Left lung (tissue), 14 donors: ENCODE measurements at places on chromosomes 3 and 15.

DNA sequence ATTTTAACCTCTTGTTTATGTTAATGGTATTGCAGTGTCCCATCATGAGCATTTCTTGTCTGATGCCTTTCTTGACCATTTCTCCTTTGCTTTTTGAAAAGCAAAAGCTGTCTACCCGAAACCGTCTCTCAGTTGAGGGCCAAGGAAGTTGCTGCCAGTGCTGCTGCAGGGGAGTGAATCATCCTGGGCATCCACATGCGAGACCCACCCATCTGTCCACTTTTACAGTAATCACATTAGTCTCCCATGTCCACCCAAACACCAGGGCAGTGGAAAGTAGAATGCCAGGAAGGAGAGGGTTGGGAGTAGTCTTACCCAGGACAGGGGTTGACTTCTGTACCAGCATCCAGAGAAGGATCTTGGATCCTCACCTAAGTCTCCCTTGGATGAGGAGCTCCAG is 48.6 kb upstream of the TEX264 start:
- DNase-seq = no peak

DNA sequence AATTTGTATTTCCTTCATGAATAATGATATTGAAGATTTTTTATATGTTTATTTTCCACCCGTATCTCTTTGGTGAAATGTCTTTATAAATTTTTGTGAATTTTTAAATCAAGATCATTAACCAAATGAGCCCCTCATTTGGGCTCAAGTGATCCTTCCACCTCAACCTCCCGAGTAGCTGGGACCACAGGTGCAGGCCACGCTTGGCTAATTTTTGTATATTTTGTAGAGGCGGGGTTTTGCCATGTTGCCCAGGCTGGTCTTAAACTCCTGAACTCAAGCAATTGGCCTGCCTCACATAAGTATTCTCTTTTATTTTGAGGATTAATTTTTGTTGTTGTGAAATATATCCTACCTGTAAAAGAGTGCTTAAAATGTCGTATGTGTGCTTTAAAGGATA is 4.9 kb downstream of the BBS4 start:
- DNase-seq = no peak

GRCh38 chr3:194556086-194557056 is 69.6 kb upstream of the ATP13A3 start:
- no peak for DNase-seq

DNA sequence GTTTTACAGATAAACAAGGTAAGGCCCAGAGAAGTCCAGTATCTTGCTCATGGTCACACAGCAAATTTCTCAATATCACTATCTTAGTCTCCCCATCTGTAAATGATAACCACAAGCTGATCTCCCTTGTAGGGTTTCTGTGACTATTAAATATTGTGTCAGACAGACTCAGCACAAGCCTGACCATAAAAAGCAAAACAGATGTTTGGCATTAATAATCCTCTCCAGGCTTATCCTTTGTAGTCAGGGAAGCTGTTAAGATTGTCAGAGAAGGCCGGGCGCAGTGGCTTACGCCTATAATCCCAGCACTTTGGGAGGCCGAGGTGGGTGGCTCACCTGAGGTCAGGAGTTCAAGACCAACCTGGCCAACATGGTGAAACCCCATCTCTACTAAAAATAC is 173.2 kb upstream of the PRICKLE2 start:
- no peak for DNase-seq

DNA sequence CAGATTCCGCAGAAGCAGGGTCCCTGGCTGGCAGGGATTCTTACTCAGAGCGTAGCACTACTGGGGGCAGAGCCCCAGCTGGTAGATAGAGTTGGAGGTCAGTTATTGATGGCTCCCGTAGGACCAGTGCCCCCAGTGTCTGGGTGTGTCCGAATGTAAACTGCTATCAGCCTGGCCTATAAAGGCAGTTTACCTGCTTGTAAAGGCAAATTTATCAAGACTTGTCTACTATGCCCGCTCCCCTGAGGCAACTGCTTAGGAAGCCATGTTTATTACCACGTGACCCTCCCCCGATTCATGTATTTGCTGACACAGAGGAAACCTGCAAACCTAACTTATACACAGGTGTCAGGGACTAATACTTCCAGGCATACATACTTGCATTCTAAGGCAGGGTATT is 607 bp upstream of the PPP1R14D start:
- no peak for DNase-seq

- DNase-seq = no peak
Measured at GRCh38 chr3:38528457-38528856, 32.3 kb downstream of the EXOG start.

- DNase-seq = no peak
Measured at GRCh38 chr15:43948691-43949325, 122.0 kb downstream of the WDR76 start.

DNA sequence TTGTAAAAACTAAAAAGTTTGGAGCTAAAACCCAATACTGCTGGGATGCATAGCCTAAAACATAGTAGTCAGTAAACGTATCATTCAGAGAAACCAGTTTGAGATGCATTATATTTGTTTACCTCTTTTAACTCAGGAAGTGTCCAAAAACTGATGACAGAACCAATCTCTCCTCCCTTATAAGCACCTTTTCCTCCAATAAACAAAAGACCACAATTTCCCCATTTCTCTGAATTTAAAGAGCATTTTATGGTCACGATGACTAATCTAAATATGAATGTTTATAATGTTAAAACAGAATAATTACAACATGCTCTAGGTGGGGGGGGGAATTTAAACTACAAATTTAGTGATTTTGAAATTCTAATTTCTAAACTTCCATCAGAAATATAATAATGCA is 58.5 kb downstream of the CEP63 start:
- no peak for DNase-seq

DNA sequence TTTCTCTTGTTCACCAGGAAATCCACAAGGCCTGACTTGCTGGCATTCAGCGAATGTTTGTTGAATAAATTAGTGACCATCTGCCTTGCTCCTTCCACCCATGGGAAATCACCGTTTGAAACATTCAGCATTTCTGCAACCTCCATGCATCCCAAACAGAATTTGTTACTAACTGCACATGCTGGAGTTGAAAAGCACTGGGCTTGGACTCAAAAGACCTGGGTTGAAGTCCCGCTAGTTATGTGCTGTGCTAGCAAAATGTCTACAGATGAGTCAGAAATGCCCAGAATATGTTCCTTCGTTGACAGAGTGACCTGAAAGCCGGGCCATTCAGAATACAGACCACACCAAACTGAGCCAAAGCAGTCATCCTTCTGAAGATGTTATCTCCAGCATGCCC is 144.6 kb downstream of the ALDH1A2 start:
- no peak for DNase-seq

DNA sequence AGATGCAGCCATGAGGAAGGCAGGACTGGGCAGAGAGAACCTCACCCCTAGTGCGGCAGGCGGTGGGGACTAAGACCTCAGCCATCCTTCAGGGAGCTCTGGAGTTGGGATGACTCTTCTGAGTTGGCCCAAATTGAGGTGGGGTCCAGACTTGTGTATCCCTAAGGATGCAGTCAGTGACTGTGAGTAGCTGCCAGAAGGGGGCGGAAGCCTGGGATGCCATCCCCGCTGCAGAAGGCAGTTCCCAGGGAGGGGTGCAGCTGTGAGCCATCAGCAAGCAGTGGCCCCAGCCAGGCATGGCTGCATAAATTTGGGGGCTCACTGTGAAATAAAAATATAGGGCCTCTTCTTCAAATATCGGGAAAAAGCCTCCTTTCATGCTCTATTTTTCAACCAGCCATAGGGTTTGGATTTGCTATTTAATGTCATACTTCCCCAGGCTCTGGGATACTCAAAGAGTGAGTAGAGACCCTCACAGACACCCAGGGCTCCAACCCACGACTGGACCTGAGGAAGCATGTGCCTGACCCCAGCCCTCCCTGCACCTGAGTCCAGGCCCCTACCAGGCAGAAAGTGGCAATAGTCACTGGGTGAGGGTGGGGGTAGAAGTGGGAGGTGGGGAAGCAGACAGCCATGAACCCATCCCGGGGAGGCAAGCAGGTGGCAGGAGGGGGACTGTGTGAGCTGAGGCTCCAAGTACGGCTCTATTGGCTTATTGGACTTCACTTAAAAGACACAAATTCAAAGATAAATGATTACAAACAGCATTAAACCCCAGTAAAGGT is 30.5 kb downstream of the GRK7 start:
- DNase-seq = no peak

GRCh38 chr3:141851411-141851810 is 25.0 kb upstream of the ATP1B3 start:
- no peak for DNase-seq

- no peak for DNase-seq
Measured at GRCh38 chr3:126746395-126747177, 42.5 kb downstream of the CHCHD6 start.

GRCh38 chr3:192901435-192901834 is 16.2 kb downstream of the MB21D2 start:
- DNase-seq = no peak

- no peak for DNase-seq
Measured at GRCh38 chr3:141269961-141270360, 38.3 kb downstream of the PXYLP1 start.

DNA sequence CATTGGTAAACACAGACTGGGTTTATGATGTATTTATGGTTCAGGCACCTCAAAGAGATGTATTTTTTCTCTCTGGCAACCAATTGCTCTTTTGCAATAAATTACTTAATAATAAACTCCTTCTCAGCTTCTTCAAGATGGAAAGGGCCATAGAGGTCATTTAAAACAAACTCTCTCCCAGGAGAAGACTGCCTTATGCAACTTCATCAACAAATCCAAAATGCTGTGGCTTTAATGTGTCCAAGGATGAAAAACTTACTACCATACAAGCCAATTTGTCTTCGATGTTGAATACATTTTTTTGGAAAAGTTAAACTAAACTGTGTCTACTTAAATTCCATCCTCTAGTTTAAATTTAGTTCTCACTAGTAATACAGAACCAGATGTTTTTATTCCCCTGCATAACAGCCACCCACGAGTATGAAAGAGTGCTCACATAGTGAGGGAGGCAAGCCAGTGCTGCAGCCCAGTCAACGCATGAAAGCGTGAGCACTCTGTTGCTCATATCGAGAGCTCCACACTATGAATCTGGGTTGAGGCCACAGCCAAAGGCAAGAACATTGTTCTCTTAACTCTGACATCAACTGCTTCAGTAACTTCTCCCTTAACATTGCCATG is 761.3 kb upstream of the GRM7 start:
- no peak for DNase-seq

GRCh38 chr15:99127773-99128172 is 22.9 kb downstream of the SYNM start:
- no peak for DNase-seq

DNA sequence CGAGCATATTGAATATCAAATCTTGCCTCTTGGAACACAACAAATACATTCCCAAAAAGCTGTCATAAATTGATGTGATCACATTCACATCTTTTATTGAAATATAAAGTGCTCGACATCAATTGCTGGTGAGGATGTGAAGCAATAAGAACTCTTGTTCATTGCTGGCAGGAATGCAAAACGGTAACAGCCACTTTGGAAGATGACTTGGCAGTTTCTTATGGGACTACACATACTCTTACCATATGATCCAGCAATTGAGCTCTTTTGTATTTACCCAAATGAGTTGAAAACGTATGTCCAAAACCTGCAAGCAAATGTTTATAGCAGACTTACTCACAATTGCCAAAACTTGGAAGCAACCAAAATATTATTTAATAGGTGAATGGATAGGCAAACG is 234.9 kb downstream of the CACNA2D3 start:
- no peak for DNase-seq

- DNase-seq = no peak
Measured at GRCh38 chr3:54660714-54661132, 267.1 kb downstream of the LRTM1 start.

DNA sequence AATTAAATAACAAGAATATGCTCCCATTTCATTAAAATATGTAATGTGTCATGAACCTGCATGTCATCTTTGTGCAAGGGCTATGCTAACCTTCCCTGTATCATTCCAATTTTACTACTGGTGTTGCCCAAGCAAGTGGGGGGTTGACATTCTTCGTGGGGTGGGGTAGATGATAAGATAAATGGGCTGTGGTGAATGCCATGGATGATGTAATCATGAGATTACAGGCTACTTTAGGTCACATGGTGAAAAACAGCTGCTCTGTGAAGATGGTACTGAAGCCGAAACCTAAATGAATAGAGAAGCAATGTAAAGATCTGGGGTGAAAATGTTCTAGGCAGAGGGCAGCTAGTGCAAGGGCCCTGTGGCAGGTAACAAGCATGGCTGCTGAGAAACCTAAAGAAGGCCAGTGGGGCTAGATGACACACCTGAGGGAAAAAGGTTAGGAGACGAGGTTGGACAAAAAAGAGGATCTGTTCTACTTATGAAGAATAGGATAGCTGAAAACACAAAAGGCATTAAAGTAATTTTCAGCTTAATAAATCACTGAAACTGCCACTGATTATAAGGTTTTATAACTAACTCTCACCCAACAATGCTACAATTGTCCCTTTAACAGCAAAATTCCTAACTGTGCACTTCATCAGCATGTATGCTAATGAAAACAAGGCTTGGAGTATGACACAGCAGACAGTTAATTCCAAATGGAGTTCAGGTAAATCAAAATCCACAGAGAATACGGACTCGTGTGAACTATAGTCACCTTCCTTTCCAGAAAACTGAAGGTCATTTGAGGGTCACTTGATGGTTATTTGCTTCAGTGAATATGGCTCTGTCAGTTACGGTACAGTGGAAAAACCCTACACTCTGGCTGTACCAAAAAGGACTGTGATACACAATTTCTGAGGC is 35.0 kb downstream of the MTMR10 start:
- no peak for DNase-seq

- no peak for DNase-seq
Measured at GRCh38 chr3:13277860-13278531, 142.1 kb downstream of the NUP210 start.
